ENCODE measurements at places on chromosomes 1 and 21. TPM values are rescaled to one million over a fixed set of nuclear protein-coding genes. Genes with fewer than 3 reads are reported as not detected.

The ERICH3 gene
- total RNA-seq, result not detected

The LHX8 gene
- not detected for total RNA-seq

The CTSS gene
- 42.0 TPM for total RNA-seq

The HTR6 gene
- total RNA-seq, result not detected

The KRTAP19-8 gene
- not detected for total RNA-seq

The HENMT1 gene
- 16.5 TPM for total RNA-seq

The TMEM53 gene
- 6.3 TPM for total RNA-seq

The TAL1 gene
- not detected for total RNA-seq

The TEX38 gene
- total RNA-seq, result not detected

The PPP1R15B gene
- total RNA-seq, result 63.4 TPM

DNA sequence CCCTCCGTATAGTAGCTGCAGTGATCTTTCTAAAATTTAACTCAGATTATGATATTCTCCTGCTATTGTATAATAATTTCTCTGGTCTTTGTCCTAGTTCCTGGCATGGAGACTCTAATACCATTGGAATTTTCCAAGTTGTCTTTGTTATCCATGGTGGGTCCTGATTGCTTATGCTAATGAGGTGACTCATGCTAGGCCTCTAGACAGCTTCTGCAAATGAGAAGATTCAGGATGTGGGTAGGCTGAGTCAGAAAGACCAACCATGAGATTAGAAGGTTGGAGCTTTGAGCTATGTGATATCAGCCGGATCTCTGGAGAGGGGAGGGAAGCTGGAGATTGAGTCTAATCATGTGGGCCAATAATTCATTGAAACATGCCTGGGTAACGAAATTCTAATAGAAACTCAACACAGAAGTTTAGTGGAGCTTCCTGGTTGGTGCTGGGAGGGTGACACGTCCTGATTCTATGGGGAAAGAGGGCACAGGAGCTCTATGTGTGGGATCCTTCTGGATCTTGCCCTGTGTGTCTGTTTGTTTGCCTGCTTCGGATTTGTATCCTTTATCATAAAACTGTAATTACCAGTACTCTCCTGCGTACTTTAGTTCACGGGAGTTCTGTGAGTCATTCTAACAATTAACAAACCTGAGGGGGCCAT lies 73.2 kb upstream of the CNIH3 start:
- no peak overlapping the region for H3K27ac ChIP-seq
- H3K4me1 ChIP-seq, result peaks cover 29% of the 10 kb centered on the region
- peak; percentile 28 for DNase-seq
- no peaks in the 10 kb centered on the region for H3K36me3 ChIP-seq

GRCh38 chr1:165645654-165646366 lies 14.8 kb downstream of the MGST3 start:
- H3K36me3 ChIP-seq, result peaks cover 19% of the 10 kb centered on the region
- H3K4me3 ChIP-seq, result no peak overlapping the region
- no peak overlapping the region for H3K27ac ChIP-seq
- H3K27me3 ChIP-seq, result no peaks in the 10 kb centered on the region
- peaks cover 50% of the 10 kb centered on the region for H3K4me1 ChIP-seq
- peak; percentile 18 for DNase-seq

GRCh38 chr1:245091818-245092637 lies 62.8 kb upstream of the KIF26B start:
- no peak overlapping the region for H3K4me3 ChIP-seq
- H3K4me1 ChIP-seq, result no peaks in the 10 kb centered on the region
- no peak overlapping the region for H3K27ac ChIP-seq
- no peaks in the 10 kb centered on the region for H3K36me3 ChIP-seq
- no peaks in the 10 kb centered on the region for H3K27me3 ChIP-seq

DNA sequence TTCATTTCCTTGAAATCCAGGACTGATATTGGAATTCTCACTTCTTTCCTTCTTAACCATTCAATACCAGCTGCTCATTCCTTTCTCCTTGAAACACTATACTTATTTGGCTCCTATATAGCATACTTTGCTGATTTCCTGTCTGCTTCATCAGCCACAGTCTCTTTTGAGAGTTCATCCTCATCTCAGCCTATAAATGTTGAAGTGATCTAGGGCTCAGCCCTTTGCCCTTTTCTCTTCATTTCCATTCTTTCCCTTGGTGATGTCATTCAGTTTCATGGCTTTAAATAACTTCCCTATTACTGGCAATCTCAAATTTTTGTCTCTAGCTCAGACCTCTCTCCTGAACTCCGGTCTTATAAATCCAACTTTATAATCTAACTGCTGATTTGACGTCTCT lies 24.1 kb upstream of the RABGAP1L start:
- no peak overlapping the region for H3K4me3 ChIP-seq
- no peaks in the 10 kb centered on the region for H3K4me1 ChIP-seq
- no peaks in the 10 kb centered on the region for H3K36me3 ChIP-seq
- DNase-seq, result no peak
- H3K27me3 ChIP-seq, result no peaks in the 10 kb centered on the region
- no peak overlapping the region for H3K27ac ChIP-seq

GRCh38 chr21:26715878-26716506 lies 129.2 kb downstream of the ADAMTS1 start:
- H3K4me1 ChIP-seq, result no peaks in the 10 kb centered on the region
- H3K27ac ChIP-seq, result no peak overlapping the region
- DNase-seq, result no peak
- H3K4me3 ChIP-seq, result no peak overlapping the region
- no peaks in the 10 kb centered on the region for H3K36me3 ChIP-seq

DNA sequence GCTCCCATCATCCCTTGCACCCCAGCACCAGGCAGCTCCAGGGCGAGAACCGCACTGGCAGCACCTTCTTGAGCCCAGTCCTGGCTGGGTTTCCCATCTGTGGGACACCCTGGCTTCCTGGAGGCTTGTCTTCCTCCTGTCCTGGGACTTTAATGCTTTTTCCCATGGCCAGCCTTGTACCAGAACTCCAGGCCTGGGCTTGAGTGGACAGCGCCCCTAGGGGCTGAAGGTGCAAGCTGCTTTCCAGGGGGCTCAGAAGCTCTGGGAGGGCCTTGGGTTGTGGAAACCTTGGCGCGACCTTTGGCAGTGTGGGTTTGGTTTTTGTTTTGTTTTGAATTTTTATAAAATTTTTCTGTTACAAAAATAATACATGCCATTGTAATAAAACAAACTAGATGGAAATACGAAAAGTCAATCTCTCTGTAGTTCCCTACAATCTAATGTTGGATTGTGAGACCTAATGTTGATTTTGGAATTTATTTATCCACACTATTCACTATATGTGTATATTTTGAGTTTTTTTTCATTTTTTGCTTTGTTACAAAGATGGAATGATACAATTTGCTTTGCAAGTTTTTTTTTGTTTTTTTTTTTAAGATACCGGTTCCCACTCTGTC lies 33.8 kb upstream of the RPL11 start:
- H3K36me3 ChIP-seq, result no peaks in the 10 kb centered on the region
- no peak overlapping the region for H3K4me3 ChIP-seq
- no peaks in the 10 kb centered on the region for H3K4me1 ChIP-seq
- no peak overlapping the region for H3K27ac ChIP-seq
- no peaks in the 10 kb centered on the region for H3K27me3 ChIP-seq
- DNase-seq, result peak; percentile 21

- H3K27ac ChIP-seq, result no peak overlapping the region
- H3K4me3 ChIP-seq, result no peak overlapping the region
- no peak for DNase-seq
- no peaks in the 10 kb centered on the region for H3K27me3 ChIP-seq
Measured at GRCh38 chr1:234696148-234696576, 86.2 kb upstream of the IRF2BP2 start.

DNA sequence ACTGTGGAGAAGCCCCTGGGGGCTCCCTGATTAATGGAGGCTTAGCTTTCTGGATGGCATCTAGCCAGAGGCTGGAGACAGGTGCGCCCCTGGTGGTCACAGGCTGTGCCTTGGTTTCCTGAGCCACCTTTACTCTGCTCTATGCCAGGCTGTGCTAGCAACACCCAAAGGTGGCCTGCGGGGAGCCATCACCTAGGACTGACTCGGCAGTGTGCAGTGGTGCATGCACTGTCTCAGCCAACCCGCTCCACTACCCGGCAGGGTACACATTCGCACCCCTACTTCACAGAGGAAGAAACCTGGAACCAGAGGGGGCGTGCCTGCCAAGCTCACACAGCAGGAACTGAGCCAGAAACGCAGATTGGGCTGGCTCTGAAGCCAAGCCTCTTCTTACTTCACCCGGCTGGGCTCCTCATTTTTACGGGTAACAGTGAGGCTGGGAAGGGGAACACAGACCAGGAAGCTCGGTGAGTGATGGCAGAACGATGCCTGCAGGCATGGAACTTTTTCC lies 24.8 kb downstream of the PCSK9 start:
- no peak overlapping the region for H3K27ac ChIP-seq
- no peak overlapping the region for H3K4me3 ChIP-seq
- H3K36me3 ChIP-seq, result peaks cover 23% of the 10 kb centered on the region
- no peak for DNase-seq

GRCh38 chr1:83499998-83500397 lies 498.9 kb downstream of the TTLL7 start:
- H3K27ac ChIP-seq, result peak overlapping the region; percentile 6
- H3K27me3 ChIP-seq, result no peaks in the 10 kb centered on the region
- peaks cover 35% of the 10 kb centered on the region for H3K4me1 ChIP-seq
- DNase-seq, result no peak

DNA sequence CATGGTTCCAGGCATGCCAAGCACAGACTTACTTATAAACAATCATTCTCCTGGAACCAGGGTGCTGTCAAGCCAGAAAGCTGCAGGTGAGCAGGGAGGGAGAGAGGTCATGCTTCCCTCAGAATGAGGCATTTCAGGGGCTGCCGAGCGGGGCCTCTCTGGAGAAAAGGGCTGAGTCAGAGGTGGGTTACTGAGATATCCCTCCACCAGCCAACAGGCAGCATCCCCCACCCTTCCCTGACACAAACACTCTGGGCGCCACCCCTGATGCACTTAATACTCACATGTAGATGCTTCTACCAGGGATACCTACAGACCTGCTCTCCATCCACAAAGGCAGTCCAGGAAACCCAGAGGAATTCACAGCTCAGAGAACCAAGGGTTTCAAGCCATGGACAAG lies 13.1 kb downstream of the STK40 start:
- H3K27me3 ChIP-seq, result no peaks in the 10 kb centered on the region
- H3K36me3 ChIP-seq, result peaks cover 5% of the 10 kb centered on the region
- H3K27ac ChIP-seq, result no peak overlapping the region
- no peak overlapping the region for H3K4me3 ChIP-seq

- H3K27ac ChIP-seq, result peak overlapping the region; percentile 93
- H3K27me3 ChIP-seq, result no peaks in the 10 kb centered on the region
- peaks cover 25% of the 10 kb centered on the region for H3K36me3 ChIP-seq
- no peak for DNase-seq
- H3K4me3 ChIP-seq, result no peak overlapping the region
Measured at GRCh38 chr1:234960722-234961455, 167.7 kb downstream of the TOMM20 start.

GRCh38 chr1:53685272-53686051 lies 53.5 kb downstream of the GLIS1 start:
- H3K4me3 ChIP-seq, result no peak overlapping the region
- peaks cover 4% of the 10 kb centered on the region for H3K4me1 ChIP-seq

DNA sequence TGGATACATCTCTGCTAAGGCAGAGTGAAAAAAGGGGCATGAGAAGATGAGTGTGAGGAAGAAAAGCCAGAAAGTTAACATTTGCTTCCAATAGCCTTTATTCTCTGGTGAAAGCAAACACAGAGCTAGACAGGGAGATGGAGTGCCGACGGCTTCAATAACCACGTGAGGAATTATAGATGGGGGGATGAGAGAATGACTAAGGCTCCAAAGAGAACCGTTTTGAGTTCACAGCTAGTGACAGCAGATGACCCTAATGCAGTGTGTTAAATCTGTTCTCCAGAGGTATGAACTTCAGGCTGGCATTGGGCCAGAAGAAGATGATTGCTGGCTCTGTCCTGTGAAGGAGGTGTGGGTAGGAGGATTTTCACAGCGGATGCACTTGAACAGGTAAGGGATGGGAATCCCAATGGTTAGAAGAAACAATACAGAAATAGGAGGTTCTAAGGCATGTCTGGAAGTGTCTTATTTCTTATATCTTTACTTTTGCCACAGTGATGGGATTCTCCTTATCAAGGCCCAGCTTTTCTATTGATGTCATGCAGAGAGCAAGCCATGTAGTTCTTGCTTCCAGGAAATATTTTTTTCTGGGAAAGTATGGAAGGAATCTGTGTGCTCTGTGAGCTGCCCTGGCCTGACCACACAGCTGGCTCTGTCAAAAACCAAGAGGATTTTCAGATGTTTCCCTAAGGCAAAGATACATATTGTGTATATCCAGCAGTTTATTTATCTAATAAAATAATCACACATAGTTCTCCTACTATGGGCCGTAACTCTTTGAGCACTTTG lies 573.8 kb downstream of the LTN1 start:
- H3K27me3 ChIP-seq, result no peaks in the 10 kb centered on the region
- DNase-seq, result no peak
- no peaks in the 10 kb centered on the region for H3K36me3 ChIP-seq
- H3K4me1 ChIP-seq, result no peaks in the 10 kb centered on the region
- no peak overlapping the region for H3K4me3 ChIP-seq
